ENCODE measurements at places on chromosomes 3 and 15. TPM values are rescaled to one million over a fixed set of nuclear protein-coding genes. Genes with fewer than 3 reads are reported as not detected.

MAP2K5 gene
- 12.6 TPM for total RNA-seq

IGSF10 gene
- not detected for total RNA-seq

FEZF2 gene
- total RNA-seq: not detected

POLQ gene
- total RNA-seq: 2.4 TPM

PLA2G4D gene
- not detected for total RNA-seq

MORC1 gene
- not detected for total RNA-seq

ZDHHC19 gene
- total RNA-seq: not detected

Measured in placental epithelial cell (primary cell).